ENCODE measurements at places on chromosomes 5 and 9. TPM values are rescaled to one million over a fixed set of nuclear protein-coding genes. Genes with fewer than 3 reads are reported as not detected.
A peak's percentile ranks its signal among the peaks of the same experiment; 100 is the strongest.

DNA sequence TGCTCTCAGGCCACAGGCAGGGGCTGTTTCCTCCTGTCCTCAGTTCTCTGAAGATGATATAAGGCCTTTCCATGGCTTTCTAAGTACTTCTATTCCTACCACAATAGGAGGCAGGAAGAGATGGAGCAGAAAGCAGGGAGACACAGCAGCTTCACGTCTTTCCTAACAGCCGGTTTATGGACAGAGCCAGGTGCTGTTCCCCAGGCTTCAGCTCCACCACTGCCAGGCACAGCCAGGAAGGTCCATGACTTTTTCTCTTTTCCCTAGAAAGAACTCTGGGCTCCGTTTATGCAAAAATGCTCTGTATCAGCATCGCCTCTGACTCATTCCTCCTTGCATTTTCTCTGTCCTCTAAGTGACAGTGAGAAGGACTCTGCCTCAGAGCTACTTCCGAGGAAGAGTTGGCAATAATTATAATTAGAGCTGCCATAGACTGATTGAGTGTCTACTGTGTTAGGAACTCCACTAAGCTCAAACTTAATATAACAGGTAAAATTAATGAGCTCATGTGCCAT, 478.5 kb downstream of the RASEF start:
- DNase-seq: no peak

DNA sequence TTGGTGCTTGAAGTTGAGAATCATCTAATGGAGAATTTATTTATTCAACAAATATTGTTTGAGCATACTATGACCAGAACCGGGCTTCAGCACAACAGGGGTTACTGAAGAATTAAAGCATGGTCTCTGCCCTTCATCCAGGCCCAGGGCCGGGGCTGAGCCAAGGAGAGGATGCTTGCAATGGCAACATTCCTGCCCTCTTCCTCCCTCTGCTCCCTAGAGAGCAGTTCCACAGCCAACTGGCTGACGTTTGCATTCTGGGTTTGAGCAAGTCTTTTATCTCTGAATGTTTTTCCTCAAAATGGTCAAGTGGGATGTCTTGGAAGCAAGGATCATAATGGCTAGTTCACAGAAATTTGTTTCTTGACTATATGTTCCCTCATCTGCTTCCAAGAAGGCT, 80.7 kb downstream of the GLDC start:
- peak; percentile 82 for DNase-seq

Gene SLC46A2
- not detected for polyA plus RNA-seq

GRCh38 chr9:76044266-76044819, 153.9 kb downstream of the PCSK5 start:
- no peak for DNase-seq

- no peak for DNase-seq
These were observed 25.5 kb upstream of the KCNIP1 start for GRCh38 chr5:170478306-170478705.

DNA sequence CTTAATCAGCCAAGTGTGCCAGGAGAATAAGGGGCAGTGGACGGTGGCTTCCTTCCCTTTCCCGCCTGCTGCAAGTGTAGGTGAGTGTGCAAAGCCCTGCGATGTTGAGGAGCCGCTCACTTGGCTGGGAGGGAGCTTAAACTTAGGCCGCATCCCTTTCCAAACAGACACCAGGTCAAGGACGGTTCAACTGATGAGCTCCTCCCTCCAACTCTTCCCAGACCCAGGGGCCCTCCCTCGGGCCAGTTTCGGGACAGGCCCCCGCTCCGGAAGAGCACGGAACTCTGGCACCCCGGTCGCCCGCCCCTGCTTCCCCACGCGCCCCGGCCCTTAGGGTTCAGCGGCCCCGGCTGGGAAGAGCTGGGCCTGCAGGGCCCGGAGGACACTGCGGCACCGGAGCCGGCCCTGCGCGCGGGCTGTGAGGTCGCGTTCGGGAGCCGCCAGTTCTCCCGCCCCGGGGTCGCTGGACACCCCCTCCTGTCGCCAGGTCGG, 481 bp downstream of the MRPL36 start:
- no peak for DNase-seq

GRCh38 chr5:33179301-33179700, 261.5 kb upstream of the TARS1 start:
- DNase-seq: no peak

DNA sequence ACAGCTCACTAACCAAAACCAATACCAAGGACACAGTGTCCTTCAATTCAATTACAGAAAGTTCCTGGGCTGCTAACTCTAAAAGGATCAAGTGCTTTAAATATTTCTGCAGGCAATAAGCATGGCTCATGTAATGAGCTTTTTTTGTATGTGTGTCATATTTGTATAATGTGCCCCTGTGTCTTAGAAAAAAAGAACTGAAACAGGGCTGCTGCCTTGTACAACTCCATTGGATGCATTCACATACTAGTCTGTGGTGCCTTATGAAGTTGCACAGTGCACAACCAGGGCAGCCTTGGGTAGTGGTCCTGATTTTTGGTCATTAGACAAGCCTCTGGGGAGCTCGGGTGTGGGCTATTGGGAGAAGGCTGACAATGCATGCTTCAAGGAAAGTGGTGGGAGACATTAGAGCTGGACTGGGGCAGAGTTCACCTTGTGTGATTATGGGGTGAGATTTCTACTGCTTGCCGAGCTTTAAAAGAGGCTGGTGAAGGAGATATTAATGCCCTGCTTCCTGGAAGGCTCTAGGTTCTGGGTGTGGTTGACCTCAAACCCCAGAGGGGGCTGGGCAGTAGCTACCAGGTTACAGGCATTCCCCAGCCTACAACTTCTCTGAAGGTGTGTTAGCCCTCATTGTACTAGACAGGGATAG, 3.6 kb upstream of the CPEB4 start:
- DNase-seq: no peak

DNA sequence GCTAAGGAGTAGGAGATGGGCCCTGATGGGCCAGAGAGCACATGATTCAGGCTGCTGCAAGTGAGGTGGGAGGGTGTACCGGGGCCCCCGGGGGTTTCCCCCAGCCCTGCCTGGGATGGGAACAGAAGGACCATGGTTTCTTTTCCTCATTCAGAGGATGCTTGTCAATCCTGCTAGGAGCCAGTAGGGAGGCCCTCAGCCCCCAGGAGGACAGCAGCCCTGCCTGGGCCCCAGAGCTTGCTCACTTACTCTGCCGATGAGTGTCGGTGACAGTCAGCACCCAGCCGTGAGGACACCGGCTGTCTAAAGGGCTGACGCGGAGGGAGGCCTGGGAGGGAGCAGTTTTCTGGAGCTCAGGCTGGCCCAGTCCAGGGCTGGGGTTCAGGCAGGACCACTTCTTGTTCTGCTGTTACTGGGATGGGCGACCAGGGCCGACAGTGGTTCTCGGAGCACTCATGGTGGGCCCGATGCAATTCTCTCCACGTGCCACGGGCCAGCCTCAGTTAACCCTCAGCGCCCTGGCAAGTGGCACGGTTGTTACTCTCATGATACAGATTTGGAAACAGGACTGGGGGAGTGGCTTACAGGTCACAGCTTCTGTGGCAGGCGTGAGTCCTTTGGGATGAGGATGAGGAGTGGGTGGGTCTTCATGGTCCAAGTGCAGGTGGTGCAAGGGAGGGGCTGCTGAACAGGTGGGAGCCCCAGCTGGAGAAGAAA, 1.8 kb downstream of the ARRDC1 start:
- DNase-seq: no peak

- DNase-seq: no peak
These were observed 149.6 kb downstream of the ZNF608 start for GRCh38 chr5:124596595-124597421.

GRCh38 chr9:125761676-125762450, 14.7 kb downstream of the PBX3 start:
- DNase-seq: no peak

DNA sequence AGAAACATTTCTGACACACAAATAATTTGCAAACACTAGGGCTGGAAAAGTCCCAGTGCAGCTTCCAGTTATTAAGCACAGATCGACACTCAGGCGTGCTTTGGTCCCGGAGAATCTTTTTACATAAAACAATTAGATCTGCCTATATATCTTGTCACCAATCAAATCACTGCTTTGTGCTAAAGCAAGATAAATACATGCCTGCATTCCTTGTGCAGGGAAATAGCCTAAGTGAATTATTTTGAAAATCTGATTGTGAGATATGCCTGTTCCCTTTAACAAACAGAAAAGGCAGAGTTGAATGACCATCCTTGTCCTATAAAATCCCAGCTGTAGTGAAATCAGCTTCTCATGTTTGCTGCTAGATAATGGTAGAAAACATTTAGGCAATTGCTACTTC, 604.4 kb downstream of the CCDC171 start:
- DNase-seq: no peak

Gene PCDHB15
- polyA plus RNA-seq: 12.1 TPM

DNA sequence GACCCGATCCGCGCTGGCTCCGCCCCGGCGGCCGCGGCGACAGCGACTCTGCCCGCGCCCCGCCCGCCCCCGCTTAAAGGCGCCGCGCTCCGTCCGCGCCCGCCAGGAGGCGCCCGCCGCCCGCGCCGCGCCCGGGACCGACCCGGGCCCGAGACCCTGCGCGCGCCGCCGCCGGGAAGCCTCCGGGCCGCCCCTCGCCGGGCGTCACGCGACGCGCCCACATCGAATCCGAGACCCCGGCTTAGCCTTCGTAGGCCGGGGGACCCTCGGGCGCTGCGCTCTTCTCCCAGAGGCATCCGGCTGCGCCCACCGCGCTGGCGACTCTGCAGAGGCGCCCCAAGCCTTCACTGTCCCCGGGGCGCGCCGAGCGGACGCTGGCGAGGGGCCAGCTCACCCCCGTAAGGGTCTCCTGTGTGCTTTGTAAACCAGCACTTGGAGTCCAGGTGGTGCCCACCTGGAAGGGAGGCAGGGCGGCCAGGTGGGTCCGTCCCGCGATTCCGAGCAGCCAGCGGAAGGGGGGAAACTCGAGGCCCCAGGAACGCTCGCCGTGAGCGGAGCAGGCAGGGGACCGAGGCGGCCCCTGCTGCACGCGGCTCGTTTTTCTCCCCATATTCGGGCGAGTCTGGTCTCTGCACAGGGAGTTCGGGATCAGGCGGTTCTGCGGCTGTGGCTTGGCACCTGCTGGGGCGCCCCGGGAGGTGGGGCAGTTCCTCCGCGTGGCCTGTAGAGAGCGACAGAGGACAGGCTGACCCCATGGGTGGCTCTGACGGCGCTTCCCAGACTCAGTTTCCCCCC, 423 bp upstream of the ABCA2 start:
- DNase-seq: peak; percentile 87

DNA sequence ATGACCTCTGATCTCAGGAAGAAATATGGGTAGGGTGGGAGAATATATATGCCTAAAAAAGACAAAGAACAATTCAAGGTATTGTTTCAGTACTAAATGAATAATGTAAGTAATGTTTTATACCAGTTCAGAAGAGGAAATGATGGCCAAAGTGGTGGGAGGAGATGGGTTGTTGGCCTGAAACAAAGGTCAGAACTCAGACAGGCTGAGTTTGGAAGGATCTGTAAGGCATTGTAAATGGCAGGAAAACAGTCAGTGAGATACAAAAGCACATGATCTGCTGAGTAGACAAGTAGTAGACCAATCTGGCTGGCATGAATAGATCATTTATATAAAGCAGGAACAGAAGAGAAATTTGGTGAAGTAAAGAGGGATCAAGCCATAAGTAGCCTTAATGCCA, 175.8 kb upstream of the PLCXD3 start:
- no peak for DNase-seq

GRCh38 chr9:125948887-125949596, 201.9 kb downstream of the PBX3 start:
- no peak for DNase-seq

Gene DND1
- polyA plus RNA-seq: not detected

GRCh38 chr5:145495741-145496140, 339.4 kb downstream of the PRELID2 start:
- no peak for DNase-seq

DNA sequence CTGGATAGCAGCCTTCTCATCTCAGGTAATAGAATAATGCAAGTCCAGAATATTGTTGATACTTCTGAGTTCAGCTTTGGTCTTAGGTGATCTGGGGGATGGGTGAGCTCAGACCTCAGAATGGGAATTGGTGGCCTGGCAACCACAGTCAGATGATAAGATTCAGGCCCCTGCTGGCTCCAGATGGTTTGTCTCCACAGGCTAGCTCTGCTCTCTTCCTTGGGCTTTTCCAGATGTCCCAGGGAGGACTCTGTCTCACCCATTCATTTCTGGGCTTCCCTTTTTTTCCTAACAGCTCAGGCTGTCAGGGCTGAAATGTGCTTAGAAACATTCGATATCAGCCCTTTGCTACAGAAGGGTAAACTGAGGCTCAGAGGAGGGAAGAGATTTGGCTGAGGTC, 17.6 kb upstream of the TNFSF15 start:
- no peak for DNase-seq

GRCh38 chr9:111752455-111752854, 42.3 kb downstream of the SHOC1 start:
- DNase-seq: no peak

GRCh38 chr9:127628758-127629467, 16.8 kb downstream of the STXBP1 start:
- DNase-seq: no peak

DNA sequence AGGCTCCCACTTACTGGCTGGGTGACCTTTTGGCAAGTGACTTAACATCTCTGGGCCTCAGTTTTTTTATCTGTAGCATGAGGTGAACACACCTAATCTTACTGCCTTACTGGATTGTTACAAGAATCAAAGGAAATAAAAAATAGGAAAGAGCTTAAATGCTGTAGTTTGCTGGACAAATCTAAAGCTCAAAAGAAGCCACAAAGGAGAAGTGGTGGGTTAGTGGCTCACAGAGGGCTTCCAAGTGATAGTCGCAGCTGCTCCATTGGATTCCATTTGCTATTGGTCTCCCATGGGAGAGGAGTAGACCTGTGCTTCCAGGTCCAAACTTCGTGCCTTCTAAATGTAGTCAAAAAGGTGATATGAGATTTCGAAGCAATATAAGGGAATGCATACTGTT, 123.6 kb downstream of the SEMA6A start:
- DNase-seq: no peak

- DNase-seq: no peak
These were observed 33.0 kb upstream of the SLC25A51 start for GRCh38 chr9:37936965-37937364.

Gene LRRTM2
- polyA plus RNA-seq: 0.31 TPM

Gene FKTN
- polyA plus RNA-seq: 2.3 TPM

DNA sequence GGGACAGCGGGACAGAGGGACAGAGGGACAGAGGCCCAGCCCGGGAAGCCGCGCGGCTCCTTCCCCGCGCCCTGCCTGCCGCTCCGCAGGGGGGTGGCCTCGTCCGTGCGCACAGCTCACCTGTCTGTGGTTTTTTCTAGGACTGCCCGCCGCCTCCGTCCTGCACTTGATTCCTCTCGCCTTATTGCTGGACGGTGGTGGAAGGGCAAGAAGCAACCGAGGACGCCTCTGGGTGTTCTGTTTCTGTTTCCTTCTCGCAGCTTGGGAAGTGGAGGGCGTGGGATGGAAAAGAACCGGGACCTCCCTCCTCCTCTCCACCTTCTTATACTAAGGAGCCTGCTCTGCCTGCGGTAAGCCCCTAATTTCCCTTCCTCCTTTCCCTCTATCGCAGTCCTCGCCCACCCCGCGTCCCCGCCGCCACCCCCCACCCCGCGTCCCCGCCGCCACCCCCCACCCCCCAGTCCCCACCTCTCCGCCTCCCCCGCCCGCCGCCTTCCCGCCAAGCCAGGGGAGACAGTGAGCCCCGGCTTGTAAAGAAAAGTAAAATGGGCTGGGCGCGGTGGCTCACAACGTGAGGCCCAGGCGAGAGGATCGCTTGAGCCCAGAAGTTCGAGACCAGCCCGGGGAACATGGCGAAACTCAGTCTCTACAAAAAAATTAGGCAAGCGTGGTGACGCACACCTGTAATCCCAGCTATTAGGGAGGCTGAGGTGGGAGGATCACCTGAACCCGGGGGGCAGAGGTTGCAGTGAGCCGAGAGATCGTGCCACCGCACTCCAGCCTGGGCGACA, 9.6 kb upstream of the FLT4 start:
- no peak for DNase-seq

- no peak for DNase-seq
These were observed 14.1 kb upstream of the SFXN1 start for GRCh38 chr5:175464074-175464941.

Gene CHD1
- polyA plus RNA-seq: 12.5 TPM

Gene TTC23L
- polyA plus RNA-seq: not detected

Data from aorta (tissue), 5 donors.